Mammary epithelial cell (primary cell): ENCODE measurements at places on chromosomes 3 and 15.

- DNase-seq = no peak
Observed at GRCh38 chr3:23611737-23612295, 193.9 kb upstream of the UBE2E1 start.

DNA sequence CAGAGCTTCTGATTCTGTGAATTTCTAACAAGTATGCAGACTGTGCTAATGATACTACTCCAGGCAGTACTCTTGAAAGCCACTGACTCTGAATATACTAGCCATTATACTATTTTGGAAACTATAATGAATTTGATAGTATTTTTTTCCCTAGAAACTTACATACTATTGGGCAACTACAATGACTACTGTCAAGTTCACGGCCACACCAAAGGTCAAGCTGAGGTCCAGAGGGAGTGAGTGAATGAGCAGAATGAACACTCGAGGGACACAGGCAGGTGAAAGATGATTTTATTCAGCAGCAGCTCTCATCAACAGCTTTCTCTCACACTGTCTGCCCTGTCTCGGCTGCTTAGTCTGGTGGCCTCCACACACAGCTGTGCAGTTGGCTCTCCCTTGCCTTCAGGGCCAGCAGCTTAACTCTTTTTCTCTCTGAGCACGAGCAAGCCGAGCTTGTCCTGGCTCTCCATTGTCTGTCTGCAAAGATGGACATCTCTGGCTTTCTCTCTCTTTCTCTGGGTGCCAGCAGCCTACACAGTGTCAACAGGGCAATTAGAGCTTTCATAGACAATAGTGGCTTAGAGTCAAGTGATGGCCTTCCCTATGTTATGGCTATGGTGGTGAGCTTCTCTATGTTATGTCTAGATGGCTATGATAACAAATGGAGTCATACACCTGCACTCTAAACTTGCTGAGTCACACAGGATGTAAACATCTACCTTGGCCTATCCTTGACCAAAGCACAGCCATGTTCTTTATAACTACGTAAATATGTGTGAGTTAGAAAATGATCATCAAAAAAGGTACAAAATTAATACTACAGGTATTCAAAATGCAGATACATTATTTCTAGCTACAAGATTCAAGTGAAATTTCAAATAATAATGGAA is 362.4 kb downstream of the CGGBP1 start:
- peak; percentile 12 for DNase-seq

- DNase-seq = no peak
Observed at GRCh38 chr15:96266456-96266855, 64.0 kb upstream of the NR2F2 start.

DNA sequence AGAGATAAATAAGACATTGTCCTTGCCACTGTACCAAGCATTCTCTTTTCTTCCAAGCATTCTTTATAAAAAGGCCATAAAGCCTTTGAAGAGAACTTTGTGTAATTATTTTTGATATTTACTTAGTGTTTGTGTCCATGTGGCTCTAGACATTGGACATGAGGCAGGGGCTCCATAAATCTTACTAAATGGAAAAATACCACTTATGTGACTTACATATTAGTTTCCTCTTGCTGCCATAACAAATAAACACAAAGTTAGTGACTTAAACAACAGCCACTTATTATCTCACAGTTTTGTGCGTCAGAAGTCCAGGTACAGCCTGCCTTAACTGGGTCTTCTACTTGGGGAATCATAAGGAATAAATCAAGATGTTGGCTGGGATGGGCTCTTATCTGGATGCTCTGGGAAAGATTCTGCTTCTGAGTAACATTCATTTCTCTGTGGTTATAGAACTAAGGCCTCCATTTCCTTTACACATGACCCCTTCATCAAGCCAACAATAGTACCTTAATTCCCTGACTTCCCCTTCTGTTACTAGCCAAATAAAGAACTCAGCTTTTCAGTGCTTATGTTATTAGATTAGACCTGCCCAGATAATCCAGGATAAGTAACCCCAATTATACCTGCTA is 59.9 kb upstream of the COL8A1 start:
- no peak for DNase-seq

DNA sequence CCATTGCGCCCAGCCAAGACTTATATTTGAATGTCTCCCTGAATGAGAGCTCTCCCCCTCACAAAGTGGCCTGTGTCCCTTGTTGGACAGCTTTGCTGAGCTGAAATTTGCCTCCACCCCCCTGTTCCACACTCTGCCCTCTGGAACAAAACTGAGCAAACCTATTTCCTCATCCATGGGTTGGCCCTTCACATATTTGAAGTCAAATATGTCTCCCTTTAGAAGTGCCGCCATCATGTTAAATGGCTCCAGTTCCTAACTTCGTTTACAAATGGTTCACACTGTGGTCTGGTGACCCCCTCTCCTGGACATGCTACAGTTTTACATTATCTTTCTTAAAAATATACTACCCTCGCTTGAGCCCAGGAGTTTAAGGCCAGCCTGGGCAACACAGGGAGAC is 4.6 kb downstream of the PLIN1 start:
- no peak for DNase-seq

- no peak for DNase-seq
Observed at GRCh38 chr3:119762876-119763275, 19.0 kb upstream of the NR1I2 start.

GRCh38 chr3:14925729-14926591 is 21.4 kb upstream of the NR2C2 start:
- DNase-seq = peak; percentile 39

- no peak for DNase-seq
Observed at GRCh38 chr3:32703491-32703972, 18.5 kb downstream of the CNOT10 start.

DNA sequence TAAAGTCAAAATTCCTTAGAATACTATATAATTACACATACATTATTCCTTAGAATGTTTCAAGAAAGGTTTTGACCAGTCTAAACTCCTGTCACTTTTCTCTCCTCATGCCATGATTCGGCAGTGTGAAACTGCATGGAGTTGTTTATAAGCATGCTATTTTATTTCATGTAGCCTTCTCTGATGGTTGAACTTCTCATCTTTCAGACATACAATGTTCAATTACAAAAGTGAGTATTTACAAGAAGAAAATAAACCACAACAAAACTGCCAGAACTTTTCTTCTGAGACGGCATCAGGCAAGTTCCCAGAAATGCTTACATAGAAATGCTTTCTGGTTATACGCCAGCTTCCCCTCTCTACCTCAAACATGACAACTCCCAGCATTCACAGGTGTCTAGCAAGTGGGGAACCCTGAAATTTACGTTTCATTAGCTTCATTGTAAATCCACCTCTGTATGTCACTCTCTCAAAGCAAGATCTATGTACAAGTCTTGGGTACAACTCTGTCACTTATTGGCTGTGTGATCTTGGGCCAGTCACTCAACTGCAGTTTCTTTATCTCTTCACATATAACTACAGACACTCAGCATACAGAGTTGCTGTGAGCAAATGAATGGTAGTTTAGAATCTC is 42.7 kb downstream of the HDGFL3 start:
- DNase-seq = no peak

- no peak for DNase-seq
Observed at GRCh38 chr3:125035217-125035616, 20.6 kb downstream of the HEG1 start.

DNA sequence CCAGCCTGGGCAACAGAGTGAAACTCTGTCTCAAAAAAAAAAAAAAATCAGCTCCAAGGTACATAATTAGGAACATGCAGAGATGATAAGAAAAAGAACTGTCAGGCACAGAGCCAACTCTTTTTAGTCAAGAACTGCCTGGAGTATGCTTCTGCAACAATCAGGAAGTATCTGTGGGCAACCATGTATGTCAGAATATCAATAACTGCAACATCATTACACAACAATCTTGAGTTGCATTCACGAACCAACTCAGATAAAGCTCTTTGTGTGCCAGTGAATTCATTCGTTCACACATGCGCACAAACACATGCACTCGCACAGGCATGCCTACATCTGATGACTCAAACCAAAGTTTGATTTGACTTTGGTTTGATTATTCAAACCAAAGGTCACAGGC is 32.1 kb downstream of the EFHB start:
- peak; percentile 85 for DNase-seq

GRCh38 chr3:122974764-122975162 is 52.8 kb downstream of the SEMA5B start:
- DNase-seq = peak; percentile 38

DNA sequence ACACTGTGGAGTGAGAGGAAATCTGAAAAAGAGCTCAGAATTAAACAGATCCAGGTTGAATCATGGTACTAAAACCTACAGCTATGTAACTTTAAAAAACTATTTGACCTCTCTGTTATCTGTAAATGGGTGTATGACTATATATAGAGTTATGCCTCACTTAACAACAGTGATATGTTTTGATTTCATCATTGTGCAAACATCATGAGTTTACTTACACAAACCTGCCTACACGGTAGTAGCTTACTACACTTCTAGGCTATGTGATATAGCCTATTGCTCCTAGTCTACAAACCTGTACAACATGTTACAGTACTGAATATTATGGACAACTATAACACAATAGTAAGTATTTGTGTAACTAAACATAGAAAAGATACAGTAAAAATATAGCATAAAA is 191.6 kb upstream of the MEIS2 start:
- no peak for DNase-seq

DNA sequence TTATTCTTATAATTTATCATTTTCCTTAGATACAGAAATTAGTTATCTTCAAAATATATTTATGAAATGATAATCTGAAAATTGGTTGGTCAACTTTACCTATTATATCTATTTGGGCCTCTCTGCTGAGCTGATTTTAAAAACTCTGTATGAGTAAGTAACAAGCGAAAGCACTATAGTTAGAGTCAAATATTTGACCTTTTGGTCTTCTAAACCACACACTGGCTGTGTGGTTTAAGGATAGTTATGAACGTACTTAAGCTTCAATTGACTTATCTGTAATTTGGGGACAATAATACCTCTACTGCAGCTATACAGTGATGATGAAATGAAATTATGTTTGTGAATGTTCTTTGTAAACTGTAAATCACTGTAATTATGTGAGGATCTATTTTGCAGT is 763.9 kb upstream of the GRM7 start:
- DNase-seq = no peak

GRCh38 chr3:62987721-62988120 is 112.5 kb upstream of the CADPS start:
- no peak for DNase-seq

GRCh38 chr3:197878427-197878826 is 71.6 kb upstream of the RPL35A start:
- DNase-seq = no peak

DNA sequence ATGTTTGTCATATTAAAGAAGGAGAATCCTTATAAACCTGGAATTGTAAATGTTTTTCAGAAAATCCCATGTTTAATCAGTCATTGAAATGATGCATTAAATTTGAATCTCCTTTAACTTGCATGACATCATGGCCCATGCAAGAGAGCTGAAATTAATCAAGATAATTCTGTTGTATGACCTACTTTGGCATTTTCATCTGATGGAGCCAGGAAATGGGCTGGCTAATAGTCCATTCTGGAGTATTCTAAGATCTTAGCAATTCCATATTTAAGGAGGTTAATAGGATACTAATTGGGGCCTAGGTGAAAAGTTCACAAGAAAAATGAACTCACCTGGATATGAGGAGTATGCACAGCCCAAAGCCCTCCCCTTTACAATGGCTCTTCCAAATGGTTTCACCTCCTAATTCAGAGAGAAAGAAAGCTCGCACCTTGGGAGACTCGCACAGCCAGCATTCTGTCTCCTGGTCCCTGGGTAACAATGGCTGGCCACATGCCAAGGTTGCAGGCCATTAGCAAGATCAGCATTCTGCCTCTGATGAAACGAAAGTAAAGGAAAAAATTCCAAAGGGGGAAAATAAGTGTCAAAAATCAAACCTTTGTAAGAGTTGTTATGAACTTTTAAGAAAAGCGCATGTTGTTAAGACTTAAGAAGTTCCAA is 786.4 kb downstream of the MCTP2 start:
- peak; percentile 13 for DNase-seq

GRCh38 chr3:101042996-101043686 is 49.9 kb upstream of the ABI3BP start:
- peak; percentile 37 for DNase-seq

GRCh38 chr3:170296703-170297102 is 60.8 kb upstream of the SKIL start:
- DNase-seq = no peak

GRCh38 chr15:73601451-73602445 is 31.4 kb downstream of the NPTN start:
- DNase-seq = peak; percentile 42

DNA sequence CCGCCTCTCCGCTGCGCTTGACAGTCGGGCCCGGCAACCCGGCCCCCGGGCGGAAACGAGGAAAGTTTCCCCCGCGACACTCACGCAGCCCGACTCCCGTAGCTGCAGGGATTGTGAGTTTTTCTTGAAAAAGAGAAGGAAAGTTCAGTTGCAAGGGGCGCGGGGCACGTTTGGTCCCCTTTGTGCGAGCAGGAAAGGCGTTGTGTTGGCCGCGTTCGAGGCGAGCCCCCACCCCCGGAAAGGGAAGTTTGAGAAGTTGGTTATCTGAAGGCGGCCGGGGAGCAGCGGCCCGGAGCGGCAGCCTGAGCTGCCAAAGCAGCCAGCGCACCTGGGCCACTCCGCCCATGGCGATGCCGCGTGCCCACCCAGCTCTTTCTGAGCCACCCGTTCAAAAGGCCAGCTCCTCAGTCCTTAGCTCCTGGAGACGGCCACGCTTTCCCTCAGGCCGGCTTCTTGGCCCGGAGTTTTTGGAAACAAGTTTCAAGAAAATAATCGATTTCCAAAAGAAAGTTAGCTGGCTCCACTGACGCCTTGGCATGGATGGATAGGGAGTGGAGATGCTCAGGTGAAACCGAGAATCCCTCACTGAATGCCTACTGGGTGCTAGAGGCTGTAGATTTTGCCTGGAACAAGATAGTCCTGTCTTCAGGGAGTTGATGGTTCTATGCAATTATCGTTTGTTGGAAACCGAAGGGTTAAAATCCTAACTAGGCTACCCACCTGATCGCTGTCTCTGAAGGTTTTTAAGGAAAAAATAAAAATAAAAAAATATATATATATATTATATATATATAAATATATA is 832 bp downstream of the TGFBR2 start:
- DNase-seq = peak; percentile 50

DNA sequence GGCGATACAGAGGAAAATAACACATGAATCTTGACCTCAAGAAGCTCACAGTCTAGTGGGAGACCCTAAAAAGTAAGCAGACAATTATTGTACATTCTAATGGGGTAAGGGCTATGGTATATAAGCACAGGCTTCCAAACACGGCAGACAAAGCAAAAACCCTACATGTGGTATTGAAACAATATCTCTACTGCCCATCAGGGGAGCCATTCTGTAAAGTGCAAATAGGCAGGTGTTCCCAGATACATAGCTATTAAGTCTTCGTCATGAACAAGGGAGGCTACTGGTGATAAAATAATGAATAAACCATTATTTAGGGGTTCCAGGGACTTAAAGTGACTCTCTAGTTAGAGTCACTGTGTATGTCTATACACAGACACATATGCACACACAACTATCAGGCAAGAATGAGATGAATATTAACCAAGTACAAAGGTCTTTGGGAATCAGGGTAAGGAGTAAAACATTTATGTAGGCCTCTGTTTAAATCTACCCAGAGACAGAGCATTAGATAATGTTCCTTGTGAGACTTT is 38.7 kb upstream of the ASB14 start:
- no peak for DNase-seq

GRCh38 chr3:112642912-112643506 is 2.1 kb upstream of the CCDC80 start:
- DNase-seq = peak; percentile 79

GRCh38 chr15:74369084-74369745 is 1.8 kb upstream of the CYP11A1 start:
- no peak for DNase-seq
